ENCODE measurements at places on chromosomes 1 and 21.

GRCh38 chr1:83113652-83114051 lies 885.3 kb downstream of the TTLL7 start:
- DNase-seq: no peak

DNA sequence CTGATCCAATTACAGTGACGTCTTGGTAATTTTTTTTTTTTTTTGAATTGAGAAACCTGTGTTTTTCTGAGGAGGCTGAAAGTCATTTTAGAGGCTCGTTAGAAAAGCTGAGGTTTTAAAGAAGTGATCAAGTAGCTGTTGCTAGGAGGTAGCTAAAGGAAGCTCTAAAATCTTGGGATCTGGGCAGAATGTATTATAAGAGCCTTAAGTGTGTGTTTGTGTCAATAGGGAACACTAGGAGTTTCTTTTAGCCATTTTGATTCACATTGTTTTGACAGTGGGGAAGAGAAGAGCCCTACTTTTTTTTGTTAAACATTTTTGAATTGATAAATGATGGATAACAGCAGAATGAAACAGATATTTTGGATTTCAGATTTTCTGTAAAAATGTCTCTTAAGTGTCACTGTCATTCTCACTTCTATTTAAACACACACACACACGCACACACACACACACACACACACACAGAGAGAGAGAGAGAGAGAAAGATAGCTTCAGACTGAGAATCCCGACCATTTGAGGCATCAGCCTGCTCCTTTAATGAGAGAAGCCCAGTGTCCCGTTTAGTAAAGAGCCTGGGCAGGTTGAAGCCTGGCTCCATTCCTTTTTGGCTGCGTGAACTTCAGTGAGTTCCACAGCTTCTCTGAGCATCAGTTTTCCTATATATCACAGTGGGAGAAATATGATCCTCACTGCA lies 79.1 kb upstream of the GPR88 start:
- no peak for DNase-seq

DNA sequence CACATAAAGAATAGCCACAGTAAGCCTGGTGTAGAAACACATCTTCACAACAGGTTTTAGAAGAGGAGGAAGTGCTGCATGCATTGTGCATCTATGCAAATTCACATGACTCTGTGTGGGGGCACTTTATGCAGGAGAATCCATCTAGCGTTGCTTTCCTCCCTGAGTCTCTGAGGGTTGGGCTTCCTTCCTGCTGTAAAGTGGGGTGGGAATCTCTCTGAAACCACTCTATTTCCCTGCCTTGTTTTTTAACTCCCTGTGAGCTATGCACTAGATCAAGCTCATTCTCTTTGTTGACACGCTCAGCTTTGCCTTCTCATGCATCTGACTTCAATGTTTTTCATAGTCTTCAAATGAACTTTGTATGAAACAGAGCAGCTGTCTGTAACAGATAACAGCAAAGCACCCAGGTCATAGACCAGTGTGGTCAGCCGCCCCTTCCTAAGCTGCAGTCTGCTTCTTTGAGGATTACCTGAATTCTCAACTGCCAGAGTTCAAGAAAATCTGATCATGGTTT lies 102.7 kb upstream of the DPH5 start:
- DNase-seq: no peak

DNA sequence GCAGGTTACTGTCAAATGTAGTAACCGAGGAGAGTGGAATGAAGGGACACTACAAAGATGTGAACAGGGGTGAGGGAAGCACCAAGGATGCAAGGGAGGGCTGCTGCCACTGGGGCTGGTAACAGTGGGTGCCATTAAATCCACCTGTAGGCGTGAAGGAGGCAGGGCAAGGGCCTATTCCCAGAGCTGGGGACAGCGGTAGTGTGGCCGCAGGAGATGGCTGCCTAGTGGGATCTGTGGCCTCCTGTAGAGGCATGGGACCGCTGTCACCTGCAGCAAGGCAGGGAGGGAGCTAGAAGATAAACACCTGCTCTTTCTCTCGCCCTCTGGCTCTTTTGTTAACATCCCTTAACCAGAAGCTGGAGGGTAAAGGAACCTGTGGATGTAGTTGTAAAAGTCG lies 80.5 kb upstream of the CNIH3 start:
- DNase-seq: no peak

GRCh38 chr1:231023150-231023549 lies 16.9 kb downstream of the FAM89A start:
- no peak for DNase-seq

DNA sequence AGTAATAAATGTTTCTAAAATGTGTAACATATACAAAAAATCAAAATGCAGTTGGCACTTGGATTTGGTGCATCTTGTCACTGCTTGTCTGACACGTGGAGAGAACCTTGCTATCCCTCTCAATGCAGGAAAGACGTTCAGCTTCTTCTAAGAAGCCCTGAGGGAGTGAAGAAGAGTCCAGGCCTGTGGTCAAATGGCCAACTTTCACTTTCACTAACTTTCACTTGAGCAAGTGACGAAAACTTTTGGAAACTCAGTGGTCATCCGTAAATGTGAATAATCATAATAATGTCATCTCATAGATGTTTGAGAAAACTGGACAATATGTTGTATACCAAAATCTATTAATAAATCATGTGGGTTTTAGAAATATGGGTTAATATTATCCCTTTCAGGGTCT lies 61.9 kb downstream of the ERG start:
- no peak for DNase-seq

DNA sequence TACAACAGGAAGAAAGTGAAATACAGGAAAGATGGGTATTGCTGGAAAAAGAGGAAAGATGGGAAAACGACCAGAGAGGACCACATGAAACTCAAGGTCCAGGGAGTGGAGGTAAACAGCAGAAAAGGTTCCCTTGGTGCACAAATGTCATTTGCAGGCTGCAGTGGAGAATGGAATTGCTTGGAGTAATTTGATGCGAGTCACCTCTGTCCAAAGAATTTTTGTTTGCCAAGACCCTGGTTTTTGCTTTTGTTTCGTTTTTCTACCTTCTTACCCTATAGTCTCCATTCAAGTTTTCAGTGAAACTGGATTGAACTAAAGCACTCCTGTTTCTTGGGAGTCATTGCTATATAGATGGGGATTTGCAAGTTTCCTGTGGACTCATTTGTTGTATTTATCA lies 464.3 kb downstream of the CAMTA1 start:
- no peak for DNase-seq

- no peak for DNase-seq
These were observed 80.5 kb upstream of the RALGPS2 start for GRCh38 chr1:178644308-178645120.

DNA sequence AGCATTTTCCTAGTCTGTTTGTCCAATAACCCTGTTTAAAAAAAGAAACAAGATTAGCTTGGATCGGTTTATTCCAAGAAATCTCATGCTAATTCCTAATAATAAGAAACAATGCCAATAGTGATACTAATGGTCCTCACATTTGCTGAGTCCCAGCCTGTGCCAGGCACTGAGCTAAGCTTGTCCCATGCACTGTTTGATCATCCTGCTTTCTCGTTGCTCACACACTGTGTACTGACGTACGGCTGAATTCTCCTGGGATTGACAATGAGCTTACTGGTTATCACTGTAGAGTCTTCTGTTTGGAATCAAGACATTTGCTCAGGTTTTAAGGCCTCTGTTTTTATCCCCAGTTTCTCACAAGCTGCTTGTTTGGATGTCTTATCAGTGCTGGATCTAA lies 71.1 kb downstream of the CACNA1E start:
- no peak for DNase-seq

- DNase-seq: peak; percentile 74
These were observed 168.4 kb downstream of the ZZZ3 start for GRCh38 chr1:77513839-77514763.

GRCh38 chr21:35020902-35021301 lies 28.2 kb downstream of the RUNX1 start:
- DNase-seq: peak; percentile 45

DNA sequence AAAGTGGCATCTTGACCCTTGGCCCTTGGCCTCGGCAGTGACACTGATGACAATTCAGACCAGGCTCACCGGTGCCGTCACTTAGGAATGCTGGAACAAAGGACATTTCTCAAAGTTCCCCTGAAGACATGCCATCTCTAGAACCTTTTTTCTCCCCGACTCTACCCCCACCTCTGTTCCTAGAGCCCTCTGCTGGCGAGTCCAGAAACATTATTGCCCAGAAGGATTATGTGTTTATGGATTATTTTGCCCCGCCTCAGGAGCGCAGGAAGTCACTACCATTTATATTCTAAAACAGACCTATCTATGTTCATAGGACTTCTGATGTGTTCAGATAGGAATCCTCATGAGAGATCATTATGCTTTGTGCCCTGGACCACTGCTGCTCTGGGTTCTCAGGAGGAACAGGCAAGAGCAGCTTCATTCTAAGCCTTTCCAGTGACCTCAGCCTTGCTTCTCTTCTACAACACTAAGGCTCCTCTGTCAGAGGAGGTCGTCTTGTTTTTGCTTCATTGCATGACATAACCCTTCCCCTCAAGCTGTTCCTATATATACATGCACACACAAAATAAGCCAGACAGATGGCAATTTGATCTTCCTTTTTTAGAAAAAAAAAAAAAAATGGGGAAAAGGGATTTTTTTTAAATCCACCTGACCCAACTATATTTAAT lies 12.4 kb upstream of the SHISA4 start:
- DNase-seq: no peak

DNA sequence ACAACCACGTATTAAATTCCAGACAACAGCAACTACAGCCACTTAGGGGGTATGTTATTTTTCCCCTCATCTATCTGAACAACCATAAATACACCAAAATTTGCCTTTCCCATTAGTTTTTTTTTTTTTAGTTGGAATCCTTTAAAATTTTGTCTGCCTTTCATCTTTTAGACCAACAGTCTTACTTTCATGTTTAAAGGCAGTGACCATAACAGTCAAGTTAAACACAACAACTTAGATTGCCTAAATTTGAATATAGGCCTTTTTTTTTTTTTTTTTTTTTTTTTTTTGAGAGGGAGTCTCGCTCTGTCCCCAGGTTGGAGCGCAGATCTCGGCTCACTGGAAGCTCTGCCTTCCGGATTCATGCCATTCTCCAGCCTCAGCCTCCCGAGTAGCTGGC lies 3.4 kb downstream of the GPBP1L1 start:
- DNase-seq: no peak

DNA sequence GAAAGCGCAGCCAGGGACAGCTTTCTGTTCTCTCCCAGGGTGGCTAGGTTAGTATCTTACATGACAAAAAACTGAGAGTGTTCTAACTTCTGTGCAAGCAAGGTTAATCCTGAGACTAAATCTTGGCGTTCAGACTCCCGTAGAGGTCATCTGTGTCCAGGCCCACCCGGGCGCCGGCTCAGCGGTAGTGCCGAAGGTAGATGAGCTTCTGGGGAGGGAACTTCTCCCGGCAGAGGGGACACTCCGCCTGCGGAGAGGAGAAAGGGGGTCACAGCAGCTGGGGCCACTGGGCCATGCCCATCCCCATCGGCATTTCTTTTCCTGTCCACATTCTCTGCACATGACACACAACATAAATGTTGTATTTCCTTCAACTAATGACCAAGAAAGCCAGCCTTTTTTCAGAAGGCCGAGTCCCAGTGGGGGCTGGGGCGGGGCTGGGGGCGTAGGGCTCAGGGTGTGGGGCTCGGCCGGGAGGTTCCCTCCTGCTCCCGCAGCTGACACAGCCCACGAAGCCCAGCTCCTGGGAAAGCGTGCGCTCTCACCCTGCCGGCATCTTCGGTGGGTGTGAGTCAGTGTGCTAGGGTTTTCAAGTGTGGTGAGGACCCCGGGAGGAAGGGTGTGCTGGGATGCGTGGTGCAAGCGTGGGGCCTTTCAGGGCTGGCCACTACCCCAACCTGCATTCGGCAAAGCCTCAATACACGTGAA lies 6.6 kb downstream of the PEX10 start:
- no peak for DNase-seq

DNA sequence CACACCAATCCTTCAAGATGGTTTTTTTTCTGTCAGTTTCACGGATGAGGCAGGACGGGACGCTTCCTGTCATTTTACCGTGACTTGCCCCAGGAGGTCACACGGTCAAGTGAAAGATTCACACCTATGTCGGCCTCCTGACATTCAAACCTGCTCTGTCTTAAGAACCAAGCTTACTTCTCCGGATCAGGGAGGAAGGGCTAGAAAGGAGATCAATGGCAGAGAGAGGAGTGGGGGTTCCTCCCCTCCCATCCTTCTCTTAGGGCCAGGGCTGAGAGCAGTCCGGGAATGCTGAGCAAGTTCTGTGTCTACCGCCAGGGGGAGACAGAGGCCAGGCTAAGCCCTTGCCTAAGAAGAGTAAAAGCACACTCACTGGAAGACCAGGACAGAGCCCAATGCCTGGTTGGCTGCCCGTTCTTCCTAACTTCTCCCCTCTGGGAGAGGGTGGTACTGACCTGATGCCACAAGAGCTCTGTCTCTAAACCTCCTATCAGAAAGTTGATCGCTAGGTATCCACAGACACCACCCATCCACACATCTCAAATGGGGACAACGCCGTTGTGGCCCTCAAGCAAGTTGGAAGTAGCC lies 1.1 kb upstream of the PPM1J start:
- DNase-seq: peak; percentile 91

DNA sequence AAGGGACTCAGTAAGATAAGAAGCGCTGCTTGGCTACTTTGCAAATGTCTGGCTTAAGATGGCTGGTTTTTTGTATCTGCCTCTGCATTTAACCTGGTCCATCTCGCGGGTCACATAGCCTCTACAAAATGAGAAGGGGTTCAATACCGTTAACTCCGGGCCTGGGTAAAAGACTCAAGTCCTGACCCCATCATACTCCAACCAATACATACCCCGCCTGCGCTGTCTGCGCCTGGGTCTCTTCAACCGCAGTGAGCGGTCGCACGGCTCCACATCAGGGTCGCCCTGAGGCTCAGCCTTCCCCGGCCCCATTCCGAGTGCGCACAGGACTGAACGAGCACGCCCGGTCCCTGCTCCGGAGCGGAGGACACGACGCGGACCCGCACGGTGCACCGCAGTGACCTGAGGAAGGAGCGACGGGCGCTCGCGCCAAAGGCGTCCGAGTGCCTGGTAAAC lies 558 bp upstream of the PGD start:
- no peak for DNase-seq

- no peak for DNase-seq
These were observed 5.3 kb downstream of the ADIPOR1 start for GRCh38 chr1:202952818-202953217.

- no peak for DNase-seq
These were observed 8.8 kb downstream of the FMO1 start for GRCh38 chr1:171256940-171257606.

DNA sequence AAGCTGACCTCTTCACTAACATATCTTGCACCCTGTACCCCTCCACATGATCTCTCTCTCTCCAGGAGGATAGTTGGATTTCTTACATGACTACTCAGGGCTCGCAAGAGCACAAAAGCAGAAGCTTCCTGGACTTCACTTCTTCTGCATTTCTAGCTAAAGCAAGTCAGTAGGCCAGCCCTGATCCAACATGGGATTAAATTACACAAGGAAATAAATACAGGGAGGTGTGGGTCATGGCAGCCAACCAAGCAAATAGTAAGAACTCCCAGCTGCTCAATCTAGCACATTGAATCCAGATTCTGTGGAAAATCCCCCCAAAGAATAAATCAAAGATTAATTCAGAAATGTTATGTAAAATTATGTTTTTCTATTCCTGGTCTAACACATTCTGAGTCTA lies 33.3 kb downstream of the KLHDC7A start:
- no peak for DNase-seq
